Smooth muscle cell of the pulmonary artery (primary cell): ENCODE measurements at places on chromosomes 12 and 14. TPM values are rescaled to one million over a fixed set of nuclear protein-coding genes. Genes with fewer than 3 reads are reported as not detected.

Gene BHLHE41
- total RNA-seq, result 5.3 and 6.1 TPM in 2 replicates

Gene AQP6
- 0.10 and 0.20 TPM in 2 replicates for total RNA-seq

Gene HOXC10
- total RNA-seq, result not detected in 2 replicates

Gene NYNRIN
- total RNA-seq, result 6.9 and 16.7 TPM in 2 replicates

Gene WDR20
- 14.8 and 16.6 TPM in 2 replicates for total RNA-seq

Gene BEST3
- not detected in 2 replicates for total RNA-seq

Gene STAT2
- 229 and 230 TPM in 2 replicates for total RNA-seq

Gene LBHD2
- total RNA-seq, result not detected in 2 replicates

Gene CKAP4
- 317 and 454 TPM in 2 replicates for total RNA-seq

Gene CPNE6
- total RNA-seq, result not detected in 2 replicates

Gene RGS6
- not detected in 2 replicates for total RNA-seq

Gene TMTC2
- total RNA-seq, result 9.3 and 17.1 TPM in 2 replicates

Gene ASCL1
- not detected in 2 replicates for total RNA-seq

Gene SPRING1
- total RNA-seq, result 26.4 and 41.7 TPM in 2 replicates

Gene HCAR3
- total RNA-seq, result not detected in 2 replicates

Gene WIF1
- total RNA-seq, result not detected in 2 replicates

Gene CERS5
- total RNA-seq, result 72.0 and 77.0 TPM in 2 replicates

Gene TRIM9
- 0.39 and 0.73 TPM in 2 replicates for total RNA-seq

Gene MYF5
- not detected in 2 replicates for total RNA-seq

Gene GZMB
- not detected in 2 replicates for total RNA-seq

Gene CDCA3
- total RNA-seq, result 3.5 and 6.3 TPM in 2 replicates

Gene ASPG
- total RNA-seq, result 0.07 TPM in 1 of 2 replicates, not detected in the other

Gene NOS1
- not detected in 2 replicates for total RNA-seq

Gene SRGAP1
- total RNA-seq, result 17.6 and 18.4 TPM in 2 replicates

Gene PLEKHH1
- total RNA-seq, result 0.20 and 0.36 TPM in 2 replicates

Gene AKAP3
- total RNA-seq, result 1.7 TPM in 2 replicates
